Fibroblast of upper back skin (primary cell): ENCODE measurements at places on chromosomes 12 and 14.

GRCh38 chr14:58739674-58740073, 101.9 kb downstream of the DACT1 start:
- no peak for DNase-seq

DNA sequence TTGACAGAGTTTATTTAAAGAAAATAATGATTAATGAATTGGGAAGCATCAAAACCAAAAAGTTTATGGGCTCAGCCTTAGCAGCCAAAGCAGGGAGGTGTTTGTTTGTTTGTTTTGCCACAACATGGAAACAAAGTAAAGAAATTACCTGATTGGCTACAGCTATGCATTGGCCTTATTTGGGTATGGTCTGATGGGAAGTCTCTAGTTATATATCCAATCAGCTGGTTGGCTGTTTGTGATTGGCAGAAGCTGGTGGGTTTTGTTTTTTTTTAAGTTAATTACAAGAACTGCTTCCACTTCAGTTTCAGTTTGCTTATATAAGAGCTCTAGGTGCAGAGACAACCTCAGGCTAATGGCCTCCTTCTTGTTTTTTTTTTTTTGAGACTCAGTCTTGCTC, 4.6 kb upstream of the LEMD3 start:
- DNase-seq: no peak

DNA sequence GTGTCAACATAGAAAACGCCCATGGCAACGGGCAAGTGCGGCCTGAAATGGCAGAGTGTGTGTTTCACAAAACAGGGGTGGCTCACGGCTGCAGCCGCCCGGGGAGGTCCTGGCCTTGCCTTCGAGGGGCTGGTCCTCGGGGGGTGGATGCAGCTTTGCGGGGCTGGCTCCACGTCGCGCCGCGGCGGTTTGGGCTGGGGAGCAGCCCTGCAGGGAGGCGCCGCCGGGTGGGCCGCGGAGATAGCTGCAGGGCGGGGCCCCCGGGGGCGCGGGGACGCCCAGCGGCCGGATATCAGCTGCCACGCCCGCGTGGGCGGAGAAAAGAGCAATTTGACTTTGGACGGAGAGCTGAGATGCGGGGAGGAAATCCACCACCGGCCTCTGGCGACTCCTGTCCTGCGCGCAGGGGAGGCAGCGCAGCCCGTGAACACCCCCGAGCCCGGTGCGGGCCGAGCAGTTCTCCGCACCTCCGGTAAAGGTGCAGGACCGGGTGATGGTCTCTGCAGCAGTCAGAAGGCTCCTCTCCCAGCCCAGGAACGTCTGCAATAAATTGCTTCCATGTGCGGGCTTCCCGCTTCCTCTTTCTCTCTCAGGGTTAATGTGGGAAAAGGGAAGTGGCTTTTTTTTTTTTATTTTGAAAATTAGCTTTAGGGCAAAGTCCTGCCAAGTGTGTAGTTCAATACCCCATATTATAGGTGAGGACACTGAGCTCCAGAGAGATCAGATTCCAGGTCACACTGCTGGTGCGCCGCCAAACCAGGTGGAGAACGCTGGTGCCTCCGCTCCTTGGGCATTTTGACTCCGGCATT, 110.5 kb downstream of the ARF6 start:
- DNase-seq: peak; percentile 44

- peak; percentile 56 for DNase-seq
Observed at GRCh38 chr12:65818454-65819382, 5.6 kb upstream of the HMGA2 start.

- no peak for DNase-seq
Observed at GRCh38 chr12:123131879-123132402, 18.9 kb downstream of the PITPNM2 start.
